ENCODE measurements at places on chromosomes 1 and 21.

DNA sequence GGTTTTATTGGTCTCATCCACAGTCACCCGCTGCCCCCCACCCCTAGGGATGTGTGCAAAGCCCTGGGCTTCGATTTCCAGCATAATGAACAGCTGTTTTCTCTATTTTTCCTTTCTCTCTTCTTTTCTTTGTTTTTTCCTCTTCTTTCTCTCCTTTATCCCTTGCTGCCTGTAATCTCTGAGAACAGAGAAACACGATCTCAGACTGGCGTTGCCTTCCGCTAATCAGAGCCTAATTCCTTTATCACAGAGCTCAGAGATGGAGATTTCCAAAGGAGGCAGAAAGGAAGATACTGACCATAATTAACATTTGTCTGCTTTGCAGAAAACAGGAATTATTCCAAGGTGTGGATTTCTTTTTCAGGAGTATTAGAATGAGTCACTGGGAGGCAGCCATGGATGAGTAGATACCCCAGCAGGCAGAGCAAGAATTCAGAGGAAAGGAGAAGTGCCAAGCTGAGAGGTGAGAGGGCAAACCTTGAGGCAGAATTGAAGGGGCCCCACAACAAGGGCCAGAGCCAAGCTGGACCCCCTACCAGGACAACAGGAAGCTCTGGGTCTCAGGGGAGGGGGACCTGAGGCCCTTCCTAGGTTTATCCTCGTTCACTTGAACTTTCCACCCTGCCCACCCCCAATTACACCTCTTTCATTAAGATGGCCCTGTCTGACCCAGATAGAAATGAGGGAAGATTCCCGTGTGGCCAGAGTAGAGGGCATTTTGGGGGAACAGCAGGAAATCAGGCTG, 33.3 kb downstream of the MATN1 start:
- DNase-seq: no peak

DNA sequence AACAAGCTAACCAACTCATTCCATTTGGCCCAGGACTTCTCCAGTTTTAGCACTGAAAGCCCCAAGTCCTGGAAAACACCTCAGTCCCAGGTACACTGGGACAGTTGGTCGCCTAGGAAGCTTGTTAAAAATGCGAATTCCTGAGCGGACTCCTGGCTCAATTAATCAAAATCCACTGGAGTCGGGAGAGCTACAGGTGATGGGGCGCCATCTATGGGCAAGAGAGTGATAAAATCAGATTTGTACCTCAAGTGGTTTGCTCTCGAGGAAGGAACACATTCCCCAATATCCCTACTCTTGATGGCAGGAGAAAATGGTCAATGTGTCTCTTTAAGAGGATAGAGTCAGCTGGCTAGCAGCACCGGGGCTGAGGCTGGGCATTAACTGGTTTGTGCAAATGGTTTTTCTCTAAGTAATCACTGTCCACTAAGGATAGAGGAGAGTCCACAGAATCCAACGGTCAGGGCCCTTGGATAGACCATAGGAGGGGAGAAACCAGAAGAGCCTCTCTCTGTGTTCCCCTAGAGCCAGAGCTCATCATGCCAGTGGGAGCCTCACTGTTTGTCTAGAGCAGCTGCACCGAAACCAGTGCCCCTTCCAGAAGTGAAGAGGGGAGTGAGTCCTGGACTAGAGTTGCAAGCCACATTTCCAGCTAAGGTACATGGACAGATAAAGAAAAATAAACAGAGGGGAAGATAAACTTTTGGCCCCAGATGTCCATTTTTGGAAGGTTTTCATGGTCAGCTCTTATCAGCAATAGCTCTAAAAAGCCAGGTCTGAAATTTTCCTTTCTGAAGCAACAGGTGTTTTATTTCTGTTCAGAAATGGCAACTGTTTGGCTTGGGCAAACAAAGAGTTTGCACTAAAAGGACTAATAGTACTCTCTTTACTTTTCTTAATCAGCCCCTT, 148.5 kb downstream of the TENT5C start:
- peak; percentile 68 for DNase-seq

GRCh38 chr1:230634384-230634783, 7.9 kb upstream of the COG2 start:
- DNase-seq: no peak

DNA sequence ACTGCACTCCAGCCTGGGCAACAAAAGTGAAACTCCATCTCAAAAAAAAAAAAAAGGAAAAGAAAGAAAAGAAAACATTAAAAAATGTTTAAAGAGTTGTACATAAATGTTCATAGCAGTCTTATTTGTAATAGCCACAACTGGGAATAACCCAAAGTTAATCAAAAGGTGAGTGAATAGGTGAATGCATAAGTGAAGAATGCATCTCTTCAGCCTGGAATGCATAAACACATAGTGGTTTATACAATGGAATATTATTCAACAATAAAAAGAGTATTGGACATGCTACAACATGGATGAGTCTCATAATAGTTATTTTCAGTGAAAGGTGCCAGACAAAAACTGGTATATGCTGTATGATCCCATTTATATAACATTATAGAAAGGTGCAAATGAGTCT, 18.1 kb downstream of the LDLRAD1 start:
- DNase-seq: no peak

DNA sequence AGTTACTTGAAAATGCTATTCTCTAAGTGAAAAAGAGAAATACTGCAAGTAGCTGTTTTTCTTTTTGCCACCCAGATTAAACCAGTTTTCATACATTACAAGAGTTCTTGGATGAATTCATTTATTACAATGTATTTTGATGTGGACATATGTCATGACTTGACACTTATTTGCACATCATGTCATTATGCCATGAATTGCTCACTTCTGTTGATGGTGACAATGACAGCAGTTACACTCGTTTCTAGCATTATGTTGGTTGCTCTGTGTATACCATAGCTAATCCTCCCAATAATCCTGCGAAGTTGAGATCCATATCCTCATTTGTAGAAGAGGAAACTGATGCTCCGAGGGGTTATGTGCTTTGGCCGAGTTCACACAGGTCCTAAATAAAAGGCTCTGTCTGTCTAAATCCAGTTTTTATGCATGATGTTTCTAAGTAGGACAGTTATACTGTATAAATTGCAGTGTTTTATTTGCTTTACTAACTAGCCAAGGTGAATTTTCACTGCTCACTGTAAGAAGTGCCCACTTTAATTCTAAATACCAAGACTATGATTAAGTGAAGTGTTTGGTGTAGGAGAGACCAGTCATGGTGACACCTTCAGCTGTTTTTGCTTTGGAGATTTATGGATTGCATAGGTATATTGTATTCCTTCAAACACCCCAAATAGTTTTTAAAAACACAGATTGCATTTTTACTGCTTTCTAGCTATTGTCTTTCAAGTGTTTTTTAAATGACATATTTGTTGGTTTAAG, 56.7 kb downstream of the PRDM2 start:
- DNase-seq: no peak

DNA sequence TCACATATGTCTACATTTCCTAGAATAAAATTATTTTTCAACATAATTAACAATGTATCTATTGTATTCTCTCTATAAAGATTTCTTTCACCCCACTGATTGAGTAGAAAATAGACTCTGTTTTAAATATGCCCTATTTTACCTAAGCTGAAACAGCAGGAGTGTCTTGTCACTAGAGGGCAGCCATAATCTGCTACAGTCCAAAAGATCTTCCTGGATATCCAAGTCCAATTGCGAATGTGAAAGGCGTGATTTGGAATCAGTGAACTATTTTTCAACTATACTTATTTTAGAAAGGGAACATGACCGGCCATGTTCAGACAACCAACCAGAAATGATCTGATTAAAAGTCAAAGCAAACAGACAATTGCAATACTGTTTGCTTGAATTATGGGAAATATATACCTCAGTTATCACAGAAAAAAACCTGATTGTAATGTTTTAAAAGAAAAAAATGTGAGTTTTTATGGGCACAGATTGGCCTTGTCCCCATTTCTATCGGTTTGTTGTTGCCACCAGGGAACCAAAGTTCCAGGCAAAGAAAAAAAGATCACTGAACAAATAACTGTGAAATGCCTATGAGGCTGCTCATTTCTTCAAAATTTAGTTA, 1211.0 kb upstream of the ADGRL4 start:
- DNase-seq: no peak

DNA sequence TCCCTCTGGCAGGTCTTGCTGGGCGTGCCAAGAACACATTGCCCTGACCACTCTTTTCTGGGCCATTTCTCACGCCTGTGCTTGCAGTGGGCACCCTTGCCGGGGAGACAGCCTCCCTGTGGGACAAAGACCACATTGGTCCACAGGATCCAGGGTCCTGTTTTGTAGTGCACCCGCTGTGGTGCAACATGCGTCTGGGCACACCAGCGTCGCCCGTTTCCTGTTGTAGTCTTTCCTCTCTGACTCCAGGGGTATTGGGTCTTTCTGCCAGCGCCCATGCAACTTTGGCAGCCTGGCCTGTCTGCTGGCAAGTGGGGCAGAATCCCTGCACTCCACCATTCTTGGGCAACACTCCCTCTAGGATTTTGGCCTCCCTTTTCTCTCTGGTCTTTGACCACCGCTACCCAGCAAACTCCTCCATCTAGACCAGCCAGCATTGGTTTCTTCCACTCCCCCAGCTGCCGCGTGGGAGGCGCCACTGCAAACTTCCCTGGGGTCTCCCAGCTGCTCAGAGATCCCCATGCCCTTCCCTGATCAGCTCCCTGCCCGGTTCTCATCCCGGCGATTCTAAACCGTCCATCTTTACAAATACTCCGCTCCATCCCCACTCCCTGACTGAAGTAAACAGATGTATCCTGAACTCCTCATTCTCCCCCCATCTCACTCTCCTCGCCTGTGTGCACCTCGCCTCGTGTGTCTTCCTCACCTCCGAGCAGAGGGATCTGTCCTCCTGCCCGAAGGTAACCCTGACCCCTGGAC, 1.2 kb upstream of the TPRG1L start:
- peak; percentile 19 for DNase-seq

GRCh38 chr1:5709976-5710375, 282.2 kb downstream of the NPHP4 start:
- no peak for DNase-seq
